SIG-M5 (cell line): ENCODE measurements at places on chromosomes 5 and 9.

DNA sequence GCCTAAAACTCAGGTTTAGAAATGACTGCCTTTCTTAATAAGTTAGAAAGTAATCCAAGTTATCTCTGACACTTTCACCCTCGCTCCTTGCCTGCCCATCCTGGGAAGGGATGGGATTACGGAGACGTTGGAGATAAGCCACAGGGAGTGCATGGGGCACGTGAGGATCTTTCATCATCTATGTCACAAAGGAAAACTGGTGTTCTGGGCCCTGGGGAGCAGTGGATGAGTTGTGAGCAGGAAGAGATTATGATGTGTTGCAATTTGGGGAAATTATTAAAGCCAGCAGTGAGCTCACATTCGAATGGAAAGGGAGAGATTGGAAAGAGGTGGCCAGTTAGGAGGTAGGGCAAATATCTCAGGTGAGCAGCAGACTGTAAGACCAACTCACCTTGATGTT lies 12.8 kb downstream of the AFAP1L1 start:
- no peak for DNase-seq

GRCh38 chr9:127081250-127082185 lies 40.9 kb downstream of the ANGPTL2 start:
- DNase-seq: no peak

GRCh38 chr9:14314424-14314928 lies 535 bp upstream of the NFIB start:
- no peak for DNase-seq

DNA sequence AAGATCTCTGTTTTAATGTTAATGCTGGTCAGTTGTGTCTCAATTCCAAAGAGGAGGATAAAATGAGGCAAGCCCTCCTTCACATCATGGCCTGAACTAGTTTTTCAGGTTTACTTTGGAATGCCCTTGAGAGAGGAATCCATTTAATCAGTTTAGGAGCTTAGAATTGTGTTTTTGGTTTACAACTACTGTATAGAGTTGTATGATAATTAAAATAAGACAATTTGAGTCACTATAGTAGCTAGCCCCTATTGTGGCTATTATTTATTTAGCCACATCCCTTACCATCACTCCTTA lies 107.8 kb upstream of the PRLR start:
- no peak for DNase-seq

DNA sequence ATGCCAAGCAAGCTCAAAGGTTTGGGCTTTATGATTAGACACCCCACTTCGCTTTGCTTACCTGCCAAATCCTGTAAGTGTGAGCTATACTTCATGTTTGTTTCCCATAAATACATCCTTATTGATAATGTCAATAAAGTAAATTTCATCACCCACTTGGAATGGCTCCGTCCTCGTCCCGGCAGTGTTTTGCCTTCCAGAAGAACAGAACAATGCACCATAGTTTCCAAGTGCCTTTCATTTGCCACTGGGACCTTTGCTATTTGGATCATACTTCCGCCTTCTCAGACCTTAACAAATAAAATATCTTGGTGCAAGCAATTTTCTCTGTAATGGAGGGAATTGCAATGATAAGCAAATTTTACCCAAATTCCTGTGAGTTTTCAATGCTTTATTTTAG lies 229.3 kb downstream of the PIK3R1 start:
- no peak for DNase-seq

GRCh38 chr9:18366184-18366583 lies 107.8 kb upstream of the ADAMTSL1 start:
- peak; percentile 2 for DNase-seq

- no peak for DNase-seq
These were observed 47.3 kb upstream of the NEURL1B start for GRCh38 chr5:172593721-172594235.

GRCh38 chr9:94703488-94704140 lies 22.9 kb upstream of the AOPEP start:
- DNase-seq: no peak

DNA sequence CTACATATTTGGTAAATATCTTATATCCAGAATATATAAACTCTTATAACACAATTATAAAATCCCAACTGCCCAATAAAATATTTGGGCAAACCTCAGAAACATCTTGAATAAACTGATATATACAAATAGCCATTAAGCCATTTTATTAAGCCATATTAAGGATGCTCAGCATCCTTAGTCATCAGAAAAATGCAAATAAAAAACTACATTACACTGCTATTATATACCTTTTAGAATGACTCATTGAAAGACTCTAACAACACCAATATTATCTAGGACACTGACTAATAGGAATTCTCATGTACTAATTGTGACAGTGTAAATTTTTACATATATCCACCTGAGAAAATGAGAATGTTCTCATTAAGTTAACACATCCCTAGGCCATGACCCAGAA lies 77.8 kb downstream of the CDH10 start:
- no peak for DNase-seq

GRCh38 chr9:3329361-3329760 lies 196.4 kb downstream of the RFX3 start:
- DNase-seq: no peak

GRCh38 chr5:96006291-96006690 lies 44.6 kb upstream of the ELL2 start:
- no peak for DNase-seq

DNA sequence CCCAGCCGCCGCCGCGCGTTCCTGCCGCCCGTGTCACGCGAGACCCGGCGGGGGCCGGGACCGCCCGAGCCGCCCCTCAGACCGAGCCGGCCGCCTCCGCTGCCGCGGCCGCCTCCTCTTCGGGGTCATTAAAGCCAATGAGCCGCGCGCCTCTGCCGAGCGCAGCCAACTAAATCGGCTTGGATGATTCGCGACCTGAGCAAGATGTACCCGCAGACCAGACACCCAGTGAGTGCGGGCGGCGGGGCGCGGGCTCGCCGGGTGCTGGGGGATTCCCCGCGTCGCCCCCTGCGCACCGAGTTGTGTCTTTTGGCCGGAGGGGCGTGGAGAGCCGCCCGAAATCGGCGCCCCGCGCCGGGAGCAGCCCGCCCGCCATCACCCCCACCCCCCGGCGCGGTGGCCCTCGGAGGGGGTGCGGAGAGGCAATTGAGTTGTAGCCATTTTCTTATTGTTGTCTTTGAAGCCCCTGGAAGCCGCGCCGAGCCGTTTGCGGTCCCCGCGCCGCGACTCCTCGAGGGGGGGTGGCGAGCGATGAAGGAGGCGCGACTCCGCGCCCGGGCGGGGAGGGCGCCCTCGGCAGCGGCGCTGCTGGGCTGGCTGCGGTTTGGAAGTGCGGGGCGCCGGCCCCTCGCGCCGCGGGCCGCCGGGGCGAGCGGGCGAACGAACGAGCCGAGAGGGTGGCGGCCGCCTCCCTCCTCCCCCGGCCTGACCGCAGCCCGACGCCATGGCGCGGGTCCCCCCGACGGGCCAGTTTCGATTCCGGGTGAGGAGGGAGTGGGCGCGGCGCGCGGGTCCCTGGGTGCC lies 1.0 kb downstream of the TLE4 start:
- DNase-seq: no peak

- no peak for DNase-seq
These were observed 7.4 kb upstream of the ADAM19 start for GRCh38 chr5:157582731-157583620.

GRCh38 chr9:11356067-11356466 lies 743.3 kb upstream of the PTPRD start:
- DNase-seq: no peak

- no peak for DNase-seq
These were observed 110.0 kb upstream of the TUT7 start for GRCh38 chr9:86464242-86464641.

DNA sequence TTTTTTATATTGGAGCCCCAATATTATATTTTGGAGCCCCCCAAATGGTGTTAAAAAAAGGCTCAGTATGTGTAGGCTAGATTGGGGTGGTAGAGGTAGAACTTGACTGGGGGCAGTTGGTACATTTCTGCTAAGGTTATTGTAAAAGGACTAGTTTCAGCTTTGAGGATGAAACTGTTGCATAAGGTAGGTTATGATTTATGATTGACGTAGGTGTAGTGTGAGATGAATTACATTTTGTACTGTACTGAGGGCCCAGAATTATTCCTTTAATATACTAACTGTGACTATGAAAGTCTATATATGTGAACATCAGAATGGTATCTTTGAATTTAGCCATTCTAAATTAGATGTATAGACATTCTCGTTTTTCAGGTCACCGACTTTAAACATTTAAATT lies 3.6 kb downstream of the RIC1 start:
- no peak for DNase-seq

GRCh38 chr5:180977852-180978251 lies 10.8 kb upstream of the BTNL3 start:
- no peak for DNase-seq

DNA sequence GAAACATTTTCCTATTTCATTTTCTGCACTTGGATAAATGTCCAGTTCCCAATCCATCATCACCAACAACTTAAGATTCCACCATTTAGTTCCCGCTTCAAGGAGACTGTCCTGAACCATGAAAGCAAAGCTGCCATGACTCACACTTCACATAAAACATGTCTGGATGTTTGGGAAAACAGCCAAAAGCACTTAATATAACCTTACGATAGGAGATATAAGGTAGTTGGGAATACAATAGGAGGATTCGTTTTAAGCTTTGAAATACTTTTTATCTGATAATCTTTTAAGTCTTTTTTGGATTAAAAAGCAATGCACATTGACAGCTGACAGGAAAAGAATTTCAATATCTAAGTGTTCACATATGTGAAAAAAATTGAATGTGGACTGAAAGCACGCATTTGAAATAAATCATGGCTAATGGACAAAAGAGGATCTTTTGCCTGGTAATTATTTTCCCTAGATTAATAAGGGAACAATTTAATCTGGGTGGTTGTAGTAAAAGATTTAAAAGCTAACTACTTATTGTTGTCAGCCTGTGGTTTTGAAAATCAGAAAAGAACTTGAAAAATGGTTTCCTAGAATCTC lies 17.3 kb upstream of the TGFBI start:
- no peak for DNase-seq

DNA sequence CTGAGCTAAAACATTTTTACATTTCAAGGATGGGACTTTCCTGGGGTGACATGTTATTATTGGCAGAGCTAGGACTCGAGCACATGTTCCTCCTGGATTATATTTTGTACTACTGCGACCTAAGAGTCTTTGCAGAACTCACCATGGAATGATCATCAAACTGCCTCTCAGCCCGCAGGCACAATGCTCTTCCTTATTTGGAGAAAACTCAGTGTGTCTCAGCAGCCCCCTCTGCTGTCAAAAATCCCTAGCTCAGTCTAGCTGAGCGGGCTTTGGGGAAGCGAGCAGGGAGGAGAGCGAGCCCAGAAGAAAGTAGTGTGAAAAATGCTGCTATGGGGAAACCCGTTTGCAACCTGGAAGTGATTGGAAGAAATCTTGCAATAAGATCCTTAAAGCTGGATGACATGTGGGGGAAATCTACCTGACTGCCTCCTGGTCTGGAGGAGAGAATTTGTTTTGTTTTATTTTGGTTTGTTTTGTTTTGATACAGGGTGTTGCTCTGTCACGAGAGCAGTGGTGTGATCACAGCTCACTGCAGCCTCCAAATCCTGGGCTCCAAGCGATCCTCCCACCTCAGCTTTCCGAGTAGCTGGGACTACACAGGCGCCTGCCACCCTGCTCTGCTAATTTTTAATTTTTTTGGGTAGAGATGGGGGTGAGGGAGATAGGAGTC lies 89.9 kb upstream of the CLINT1 start:
- peak; percentile 36 for DNase-seq

DNA sequence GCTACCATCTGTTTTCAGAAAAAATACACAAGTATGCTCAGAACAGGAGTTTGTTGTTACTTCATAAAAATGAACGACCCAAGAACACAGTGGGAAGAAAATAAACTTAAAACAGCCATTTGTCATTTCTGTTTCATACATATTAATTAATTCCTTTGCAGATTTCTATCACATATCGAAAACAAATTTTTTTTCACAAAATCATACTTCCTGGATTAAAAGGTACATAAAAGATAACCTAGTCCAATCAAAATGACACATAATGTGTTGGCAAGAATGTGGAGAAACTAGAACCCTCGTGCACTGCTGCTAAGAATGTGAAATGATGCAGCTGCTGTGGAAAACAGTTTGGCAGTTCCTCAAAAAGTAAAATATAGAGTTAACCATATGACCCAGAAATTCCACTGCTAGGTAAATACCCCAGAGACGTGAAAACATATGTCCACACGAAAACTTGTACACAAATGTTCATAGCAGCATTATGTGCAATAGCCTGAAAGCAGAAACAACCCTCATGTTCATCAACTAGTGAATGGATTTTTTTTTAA lies 46.0 kb downstream of the MYO10 start:
- no peak for DNase-seq

- no peak for DNase-seq
These were observed 14.8 kb downstream of the ETF1 start for GRCh38 chr5:138528208-138528607.

- no peak for DNase-seq
These were observed 8.2 kb downstream of the RAPGEF1 start for GRCh38 chr9:131731644-131732043.

DNA sequence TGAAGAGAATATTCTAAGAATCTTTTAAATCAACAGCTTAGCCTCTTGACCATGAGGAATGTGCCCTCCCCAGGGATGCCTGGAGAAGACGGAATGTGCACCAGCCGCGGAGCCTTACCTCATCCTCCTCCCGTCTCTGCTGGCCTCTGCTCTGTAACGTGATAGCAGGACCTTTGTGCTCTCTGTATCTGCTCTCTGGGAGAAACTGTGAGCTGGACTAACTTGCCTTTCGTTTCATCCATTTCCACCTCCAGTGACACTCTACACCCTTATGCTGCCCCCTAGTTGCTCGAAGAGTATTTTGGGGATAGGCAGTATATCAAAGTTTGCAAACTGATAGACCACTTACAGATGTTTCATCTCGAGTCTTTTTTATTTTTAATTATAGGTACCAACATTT lies 141.4 kb downstream of the NPR3 start:
- DNase-seq: no peak

DNA sequence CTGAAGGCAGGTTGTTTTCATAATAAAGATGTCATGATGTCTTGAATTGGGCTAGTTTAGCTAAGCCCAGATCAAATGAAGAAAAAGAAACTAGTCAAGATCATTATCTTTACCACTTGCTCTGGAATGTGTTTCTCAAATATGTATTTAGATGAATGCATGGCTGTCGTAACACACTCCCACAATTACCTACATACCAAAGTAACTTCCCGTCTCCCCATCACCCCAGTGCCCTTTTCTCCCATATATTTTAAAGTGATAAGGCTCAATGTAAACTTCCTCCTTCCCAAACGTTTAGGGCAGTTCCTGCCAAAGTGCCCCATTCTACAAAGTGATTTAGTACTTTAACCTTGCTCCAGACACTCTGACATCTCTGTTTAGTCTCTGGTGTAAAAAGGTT lies 61.4 kb downstream of the SLC1A3 start:
- no peak for DNase-seq

- DNase-seq: no peak
These were observed 2.0 kb downstream of the CLIC3 start for GRCh38 chr9:136994180-136994887.

- no peak for DNase-seq
These were observed 53.8 kb downstream of the CDC14B start for GRCh38 chr9:96565671-96566497.
